ENCODE measurements at places on chromosomes 3 and 15.

- no peak for DNase-seq
These were observed 238.3 kb upstream of the SLITRK3 start for GRCh38 chr3:165434516-165434915.

DNA sequence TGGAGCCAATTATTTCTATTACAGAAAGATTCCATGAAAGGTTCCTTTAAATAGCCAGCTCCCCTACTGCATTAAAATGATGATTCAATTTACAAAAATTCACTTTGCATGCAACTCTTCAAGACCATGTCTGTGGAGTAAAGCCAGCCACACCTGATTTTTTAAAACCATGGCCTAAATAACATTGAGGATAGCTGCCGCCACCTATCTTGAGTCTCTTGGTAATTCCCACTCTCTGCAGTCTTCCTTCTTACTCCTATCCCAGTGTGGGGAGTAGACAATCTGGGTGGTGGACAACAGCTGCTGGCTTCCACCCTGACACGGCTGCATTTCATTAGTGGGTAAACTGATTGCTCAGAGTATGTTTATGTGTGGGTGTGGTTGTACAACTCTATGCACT, 10.7 kb downstream of the LRTM1 start:
- no peak for DNase-seq

- DNase-seq: peak; percentile 7
These were observed 227.7 kb downstream of the TLE3 start for GRCh38 chr15:69869881-69870505.

DNA sequence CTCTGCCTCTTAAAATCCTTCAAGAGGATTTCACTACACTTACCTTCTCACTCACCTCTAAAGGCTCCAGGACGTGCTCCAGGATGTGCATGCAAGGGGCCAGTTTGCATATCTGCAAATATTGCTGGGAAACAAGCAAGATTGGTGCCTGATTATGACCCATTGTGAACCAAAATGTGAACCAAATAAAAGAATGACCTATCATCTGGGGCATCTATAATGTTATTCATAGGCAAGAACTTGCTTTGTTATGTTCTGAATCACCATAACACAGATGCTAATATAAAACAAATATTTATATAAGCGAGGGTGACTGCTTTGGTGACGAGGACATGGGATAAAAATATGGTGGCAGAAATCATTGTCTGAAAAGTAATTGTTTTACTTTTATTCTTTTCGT, 5.5 kb downstream of the IL12A start:
- DNase-seq: no peak

DNA sequence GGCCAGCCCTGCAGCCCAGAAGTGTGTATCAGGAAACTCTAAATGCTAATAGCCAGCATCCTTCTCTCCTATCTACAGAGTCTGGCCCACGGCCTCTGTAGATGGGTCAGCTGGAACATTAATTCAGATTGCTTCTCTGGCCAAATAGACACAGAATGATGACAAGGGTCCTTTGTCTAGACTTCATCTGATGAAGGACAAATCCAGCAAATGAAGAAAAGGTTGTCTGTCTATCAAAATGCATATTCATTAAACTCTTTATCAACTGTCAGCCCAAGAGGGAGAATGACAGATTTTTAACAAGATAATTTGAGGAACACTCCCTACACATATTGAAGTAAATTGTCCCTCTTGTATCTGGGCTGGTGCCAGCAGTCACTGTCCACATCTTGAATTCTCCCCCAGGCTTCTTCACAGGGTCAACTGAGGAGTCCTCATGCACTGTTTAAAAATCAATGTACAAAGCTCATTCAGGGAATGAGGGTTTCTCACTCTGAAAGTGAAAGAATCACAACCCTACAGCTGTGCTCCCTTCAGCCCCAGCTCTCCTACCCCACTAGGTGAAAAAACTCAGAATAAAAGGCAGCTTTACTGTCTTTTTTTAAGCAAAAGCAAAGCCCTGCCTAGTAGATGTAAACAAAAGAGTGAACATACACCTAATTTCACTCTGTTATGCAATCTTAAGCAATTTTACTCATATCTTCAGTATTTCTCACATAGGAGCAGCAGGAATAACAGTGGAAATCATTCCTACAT, 507.7 kb downstream of the IGSF11 start:
- DNase-seq: no peak

DNA sequence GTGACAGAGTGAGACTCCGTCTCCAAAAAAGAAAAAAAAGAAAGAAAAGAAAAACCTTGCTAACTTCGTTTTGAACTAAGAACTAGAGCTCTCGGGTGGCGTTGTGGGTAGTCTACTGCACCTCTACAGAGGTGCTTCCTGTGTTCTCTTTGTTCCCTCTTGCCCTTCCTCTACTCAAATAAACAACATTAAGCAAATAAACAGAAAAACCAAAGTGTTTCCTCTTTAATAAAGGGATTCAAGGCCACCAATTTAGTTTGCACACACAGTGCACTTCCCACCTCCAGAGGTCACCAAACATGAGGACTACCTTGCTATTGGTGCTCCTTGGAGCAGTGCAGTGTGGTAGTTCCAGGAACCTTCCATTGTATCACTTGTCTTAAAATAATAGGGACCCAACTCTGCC, 354.2 kb upstream of the TBL1XR1 start:
- no peak for DNase-seq

GRCh38 chr3:146542179-146542578, 2.2 kb downstream of the PLSCR1 start:
- no peak for DNase-seq

DNA sequence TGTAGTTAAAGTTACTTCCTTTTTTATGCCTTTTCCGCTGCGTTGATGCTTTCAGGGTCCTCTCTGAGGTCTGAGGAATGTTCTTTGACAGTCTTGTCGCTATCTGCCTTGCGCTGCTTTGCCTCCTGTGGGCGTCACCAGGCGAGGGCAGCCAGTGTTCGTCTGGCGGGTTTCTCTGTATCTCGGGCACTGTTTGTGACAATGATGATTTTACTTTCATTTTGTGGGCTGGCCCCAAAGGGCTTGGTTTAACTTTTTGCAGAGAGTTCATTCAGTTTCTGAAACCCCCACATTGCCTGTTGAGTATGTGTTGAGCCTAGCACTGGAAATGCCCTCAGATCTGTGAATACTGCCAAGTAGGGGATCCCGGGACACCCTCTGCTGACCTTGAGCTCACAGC, 24.6 kb upstream of the SACM1L start:
- no peak for DNase-seq

DNA sequence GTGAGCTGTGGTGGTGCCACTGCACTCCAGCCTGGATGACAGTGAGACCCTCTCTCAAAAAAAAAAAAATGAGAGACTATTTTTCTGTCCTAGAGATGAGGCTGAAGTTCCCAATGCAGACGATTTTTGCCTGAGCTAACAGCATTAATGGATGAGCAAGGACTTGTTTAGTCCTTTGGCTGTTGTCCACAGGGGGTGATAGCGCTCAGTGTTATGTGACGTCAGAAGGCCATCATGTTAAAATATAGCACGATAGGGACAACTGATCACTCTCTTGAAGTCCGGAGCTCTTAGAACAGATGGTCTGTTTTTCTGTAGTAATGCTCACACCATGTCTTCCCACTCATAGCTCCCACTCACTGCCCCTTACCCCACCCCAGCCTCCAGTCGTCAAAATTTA, 6.8 kb downstream of the TRNT1 start:
- DNase-seq: no peak

- DNase-seq: no peak
These were observed 355.5 kb downstream of the TIGIT start for GRCh38 chr3:114649331-114649730.

DNA sequence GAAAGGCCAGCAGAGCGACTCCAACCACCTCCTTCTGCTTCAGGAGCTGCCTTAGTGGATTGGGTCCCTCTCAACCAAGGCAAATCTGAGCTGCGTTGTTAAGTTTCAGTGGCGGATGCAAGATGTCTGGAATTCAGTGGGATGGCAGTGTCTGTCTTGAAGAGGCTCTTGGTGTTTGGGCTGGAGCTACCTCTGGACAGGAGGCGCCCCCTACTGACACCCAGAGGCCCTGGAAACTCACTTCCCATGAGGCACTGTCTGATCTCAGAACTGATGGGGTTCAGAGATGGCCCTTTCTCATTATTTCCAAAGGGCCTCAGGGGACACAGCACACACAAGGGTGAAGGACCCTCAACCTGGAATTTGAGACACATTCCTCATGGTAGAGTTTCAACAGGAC, 6.0 kb upstream of the SLC28A1 start:
- DNase-seq: peak; percentile 31

DNA sequence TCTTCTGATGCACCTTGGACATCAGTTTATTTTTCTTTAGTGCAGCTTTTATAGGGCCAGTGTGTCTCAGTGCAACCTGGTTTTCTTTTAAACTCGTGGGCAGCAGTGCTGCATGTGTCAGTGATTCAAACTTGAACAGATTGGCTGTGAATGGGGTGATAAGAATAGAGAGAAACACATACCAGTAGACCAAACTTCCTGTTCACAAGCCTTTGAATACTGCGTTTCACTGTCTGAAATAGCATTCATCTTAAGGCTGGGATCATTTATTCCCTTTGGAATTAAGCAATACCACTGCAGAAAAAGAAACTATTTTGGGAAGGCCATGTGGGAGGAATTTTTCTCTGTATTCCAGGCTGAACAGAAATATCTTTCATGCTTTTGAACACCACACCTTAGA, 51.7 kb downstream of the PHLDB2 start:
- DNase-seq: no peak

DNA sequence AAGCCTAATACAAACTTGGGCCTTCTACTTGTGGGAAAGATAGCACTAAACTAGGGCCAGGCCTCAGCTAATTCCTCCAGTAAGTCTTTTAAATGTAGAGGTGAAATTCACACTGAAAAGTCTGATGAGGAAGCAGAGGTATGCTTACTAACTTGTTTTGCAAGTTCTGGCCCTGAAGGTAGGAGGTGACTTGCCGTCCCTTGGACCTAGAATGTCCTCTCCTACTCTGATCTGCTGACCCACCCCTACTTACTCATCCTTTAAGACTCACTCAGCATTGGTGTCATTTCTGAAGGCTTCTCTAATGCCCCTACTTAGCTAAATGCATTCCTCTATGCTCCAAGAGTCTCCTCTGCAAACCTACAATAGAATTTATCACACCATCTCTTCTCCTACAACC, 19.4 kb downstream of the RIOX2 start:
- DNase-seq: no peak

- no peak for DNase-seq
These were observed 45.4 kb downstream of the TM4SF4 start for GRCh38 chr3:149519912-149520311.

DNA sequence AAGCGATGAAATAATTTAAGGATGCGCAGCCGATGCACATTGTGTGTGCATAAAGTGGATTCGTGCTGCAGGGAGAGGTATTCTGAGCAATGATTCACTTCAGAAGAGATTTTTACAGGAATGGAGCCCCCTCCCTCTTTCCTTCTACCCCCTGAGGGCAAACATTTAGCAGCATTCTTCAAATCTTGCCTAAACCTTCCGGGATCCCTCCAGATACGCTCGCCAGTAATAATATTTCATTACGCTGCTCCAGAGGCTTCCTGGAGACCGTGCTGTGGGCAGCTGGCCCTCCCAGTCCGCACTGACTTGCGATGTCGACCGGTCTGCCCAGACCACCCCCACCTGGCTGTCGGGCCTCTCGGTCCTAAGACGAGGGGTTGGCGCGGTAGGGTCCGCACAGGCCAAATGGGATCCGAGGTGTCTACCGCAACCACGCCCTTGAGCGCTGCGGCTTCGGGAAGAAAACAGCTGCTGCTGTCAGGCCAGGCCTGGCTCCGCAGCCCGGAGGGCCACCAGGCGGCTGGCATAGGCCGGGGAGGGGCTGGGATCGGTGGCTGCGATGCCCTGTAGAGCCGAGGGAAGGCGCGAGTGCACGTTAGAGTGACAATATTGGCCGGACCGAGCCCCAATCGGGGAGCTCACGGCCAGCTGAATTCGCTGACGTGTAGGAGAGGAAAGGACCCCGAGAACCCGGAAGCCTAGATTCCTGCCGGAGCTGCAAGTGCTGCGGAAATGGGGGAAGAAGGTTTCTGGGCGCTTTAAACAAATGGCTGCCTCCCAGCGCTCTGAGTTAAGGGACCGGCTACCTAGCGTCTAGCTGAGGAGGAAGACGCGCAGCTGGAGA, 14.3 kb downstream of the ZIC4 start:
- no peak for DNase-seq

GRCh38 chr3:132638706-132639105, 20.9 kb downstream of the ACAD11 start:
- DNase-seq: no peak

DNA sequence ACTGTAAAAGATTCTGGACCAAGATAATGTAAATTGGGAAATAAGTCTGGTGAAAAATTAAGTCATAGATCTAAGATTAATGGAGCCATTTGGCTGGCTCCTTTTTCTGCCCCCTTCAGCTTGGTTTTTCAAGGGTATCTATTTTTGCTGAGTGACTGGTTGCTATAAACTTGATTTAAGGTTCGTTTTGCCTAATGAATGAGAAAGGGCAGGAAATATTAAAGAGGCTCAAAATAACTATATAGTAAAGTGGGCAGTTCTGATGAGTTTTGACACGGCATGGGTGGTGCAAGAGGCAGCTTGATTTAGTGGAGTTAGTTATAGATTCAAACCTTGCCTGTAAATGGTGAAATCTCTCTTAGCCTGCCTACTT, 140.7 kb downstream of the STAC start:
- DNase-seq: no peak

GRCh38 chr3:65742914-65743313, 295.8 kb downstream of the MAGI1 start:
- DNase-seq: no peak

DNA sequence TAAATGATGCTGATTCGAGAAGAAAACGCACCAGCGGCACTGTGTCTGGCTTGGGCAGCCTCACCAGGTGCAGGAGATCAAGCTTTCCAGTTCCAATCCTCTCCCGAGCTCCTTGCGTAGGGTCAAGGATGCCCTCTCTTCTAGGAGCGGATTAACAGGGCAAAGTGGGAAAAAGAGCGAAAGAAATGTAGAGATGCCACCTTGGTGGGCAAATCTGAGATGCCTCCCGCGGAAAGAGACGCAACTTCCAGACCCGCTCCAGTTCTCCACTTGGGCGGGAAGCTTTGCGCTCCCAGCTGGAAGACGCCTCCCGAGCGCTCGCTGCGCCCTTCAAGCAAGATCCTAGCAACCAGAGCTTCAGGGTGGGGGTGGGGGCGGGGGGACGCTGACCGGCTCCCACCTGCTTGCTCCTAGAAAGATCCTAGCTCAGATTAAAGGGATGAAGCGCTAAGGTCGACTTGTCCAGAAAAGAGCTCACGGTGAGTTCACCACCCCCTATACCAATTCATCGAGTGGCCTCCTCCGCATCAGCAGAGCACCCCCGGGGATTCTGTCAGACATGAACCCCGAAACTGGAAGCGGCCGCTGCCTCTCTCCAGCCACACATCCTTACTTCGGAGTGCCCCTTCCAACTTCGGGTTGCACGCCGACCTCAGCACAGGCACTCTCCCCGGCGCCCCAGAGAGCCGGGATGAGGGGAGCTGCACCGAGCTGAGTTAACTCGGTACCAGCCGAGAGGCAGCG, 769 bp downstream of the TAFA4 start:
- no peak for DNase-seq

GRCh38 chr3:126013751-126014156, 44.8 kb downstream of the ROPN1B start:
- no peak for DNase-seq
